Endothelial cell of umbilical vein (primary cell): ENCODE measurements at places on chromosomes 3 and 15. TPM values are rescaled to one million over a fixed set of nuclear protein-coding genes. Genes with fewer than 3 reads are reported as not detected.

The SLC38A3 gene
- 0.60 and 0.65 TPM in 2 replicates for total RNA-seq

The CLDN11 gene
- 344 and 395 TPM in 2 replicates for total RNA-seq

The TMEM212 gene
- not detected in 2 replicates for total RNA-seq

The CMTM7 gene
- total RNA-seq, result 44.7 and 47.1 TPM in 2 replicates

The HRG gene
- not detected in 2 replicates for total RNA-seq
